ENCODE measurements at places on chromosomes 2 and 18. TPM values are rescaled to one million over a fixed set of nuclear protein-coding genes. Genes with fewer than 3 reads are reported as not detected.
A peak's percentile ranks its signal among the peaks of the same experiment; 100 is the strongest.

DNA sequence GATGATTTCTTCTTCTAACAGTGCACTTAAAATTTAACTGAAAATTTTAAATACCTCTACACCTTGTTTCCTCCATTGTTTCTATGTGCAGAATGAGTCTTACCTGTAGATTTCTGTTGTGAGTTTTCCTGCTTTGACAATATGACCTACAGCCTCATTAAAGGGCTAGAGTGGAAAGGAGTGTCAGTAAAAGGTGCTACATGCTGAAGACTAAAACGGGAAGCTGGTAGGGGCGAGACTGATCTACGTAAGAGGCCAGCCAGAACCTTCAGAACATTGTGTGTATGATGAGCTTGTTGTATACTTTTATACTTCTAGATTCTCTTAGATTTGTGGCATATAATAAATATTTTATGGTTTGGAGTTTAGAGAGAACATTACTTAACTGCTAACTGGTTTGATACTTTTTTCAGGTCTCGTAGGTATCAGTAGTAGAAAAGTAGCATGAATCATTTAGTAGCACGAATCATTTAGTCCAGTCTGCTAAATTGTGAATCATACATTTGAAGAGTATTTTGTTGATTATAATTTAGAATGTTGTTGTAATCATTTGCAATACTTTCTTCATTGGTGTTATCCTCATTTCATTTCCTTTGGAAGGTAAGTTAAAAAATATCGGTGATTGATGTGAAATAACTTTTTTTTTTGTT is 14.3 kb downstream of the INSIG2 start:
- no peak overlapping the region for H3K27ac ChIP-seq
- no peak overlapping the region for H3K4me3 ChIP-seq
- 0 out of 2 replicates have a peak, but pooled peaks cover 8% of the 10 kb centered on the region for H3K4me1 ChIP-seq
- DNase-seq: peak; percentile 39
- H3K36me3 ChIP-seq: peaks cover 27% of the 10 kb centered on the region

The SERPINB13 gene
- not detected for total RNA-seq

GRCh38 chr2:202187570-202187969 is 50.8 kb downstream of the SUMO1 start:
- peaks cover 10% of the 10 kb centered on the region for H3K4me1 ChIP-seq
- no peaks in the 10 kb centered on the region for H3K27me3 ChIP-seq
- no peak overlapping the region for H3K4me3 ChIP-seq

DNA sequence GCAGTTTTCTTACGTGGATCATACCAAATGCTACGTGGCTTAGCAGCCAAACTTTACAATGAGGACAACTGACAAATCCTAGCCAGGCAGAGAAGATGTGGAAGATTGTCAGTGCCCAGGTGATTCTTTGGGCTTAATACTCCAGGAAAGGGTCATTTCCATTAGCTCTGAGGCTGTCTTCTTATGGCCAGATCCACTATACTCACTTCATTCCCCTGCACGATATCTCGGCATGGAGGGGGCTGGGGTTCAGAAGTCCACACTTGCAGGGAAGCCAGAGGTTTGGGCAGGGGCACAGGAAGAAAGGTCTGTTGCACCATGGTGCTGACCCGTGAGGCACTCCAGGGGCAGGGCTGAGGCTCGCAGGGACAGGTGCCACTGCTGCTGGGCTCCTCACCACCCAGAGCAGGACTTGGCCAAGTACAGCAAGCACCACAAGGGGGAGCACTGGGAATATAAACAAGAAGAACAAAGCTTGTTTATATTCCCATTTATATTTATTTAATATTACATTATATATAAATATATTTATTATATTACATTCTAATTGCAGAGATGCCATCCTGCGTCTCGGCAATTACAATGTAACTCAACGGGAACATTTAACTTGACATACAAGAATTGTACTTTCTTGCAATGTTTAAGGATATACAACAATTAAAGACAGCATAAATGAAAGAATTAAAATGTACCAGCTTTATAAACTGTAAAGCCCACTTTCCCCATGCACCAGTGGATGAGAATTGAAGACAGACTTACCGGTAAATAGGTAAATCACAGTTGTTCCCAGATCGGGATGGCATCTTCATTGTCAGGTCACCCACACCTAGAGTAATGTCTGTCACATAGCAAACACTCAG is 27.2 kb downstream of the CLUL1 start:
- H3K27ac ChIP-seq: no peak overlapping the region
- H3K27me3 ChIP-seq: no peaks in the 10 kb centered on the region
- DNase-seq: peak; percentile 85
- peaks cover 3% of the 10 kb centered on the region for H3K4me1 ChIP-seq
- H3K4me3 ChIP-seq: no peak overlapping the region

The FLACC1 gene
- 2.3 TPM for total RNA-seq

- DNase-seq: no peak
- no peak overlapping the region for H3K27ac ChIP-seq
- H3K27me3 ChIP-seq: no peaks in the 10 kb centered on the region
- no peak overlapping the region for H3K4me3 ChIP-seq
- no peaks in the 10 kb centered on the region for H3K4me1 ChIP-seq
Observed at GRCh38 chr2:186771850-186772463, 77.0 kb downstream of the ZSWIM2 start.

- no peak overlapping the region for H3K4me3 ChIP-seq
- no peaks in the 10 kb centered on the region for H3K27me3 ChIP-seq
- peak; percentile 50 for DNase-seq
- no peak overlapping the region for H3K27ac ChIP-seq
Observed at GRCh38 chr2:86396291-86396785, 44.8 kb upstream of the KDM3A start.

DNA sequence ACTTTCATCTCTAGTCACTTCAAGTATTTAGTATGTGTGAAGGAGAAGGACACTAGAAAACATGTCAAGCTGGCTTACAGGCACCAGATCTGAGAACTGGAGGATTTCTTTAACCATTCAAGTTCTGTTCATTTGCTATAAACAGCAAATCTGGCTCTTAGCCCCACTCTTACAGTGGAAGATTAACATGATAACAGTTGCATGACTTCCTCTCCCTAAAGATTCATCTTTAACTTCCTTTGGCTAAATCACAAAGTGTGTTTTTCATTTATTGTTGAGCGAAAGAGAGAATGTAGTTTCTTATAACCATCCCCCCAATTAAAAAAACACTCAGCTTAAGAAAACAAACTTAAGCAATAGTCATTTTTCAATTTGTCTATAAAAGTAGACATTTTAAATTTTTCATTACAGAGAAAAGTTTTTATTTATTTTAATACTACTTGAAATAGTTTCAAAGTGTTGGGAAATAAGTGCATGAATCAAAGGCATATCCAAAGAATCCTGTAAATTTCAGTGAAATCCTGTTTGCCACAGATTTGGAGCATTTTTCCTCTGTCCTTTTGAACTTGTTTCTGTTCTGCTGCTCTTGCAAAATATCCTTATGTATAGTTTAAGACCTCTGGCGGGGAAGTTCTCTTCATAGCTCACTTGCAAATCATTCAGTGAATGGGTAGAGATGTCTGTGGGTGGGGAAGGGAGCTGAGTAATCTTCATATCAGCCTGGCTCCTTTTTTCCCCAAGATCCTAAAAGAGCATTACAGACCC is 241.0 kb upstream of the RBBP8 start:
- no peaks in the 10 kb centered on the region for H3K27me3 ChIP-seq
- peaks cover 58% of the 10 kb centered on the region for H3K4me1 ChIP-seq
- peak overlapping the region; percentile 79 for H3K27ac ChIP-seq
- peak overlapping the region; percentile 41 for H3K4me3 ChIP-seq
- H3K36me3 ChIP-seq: no peaks in the 10 kb centered on the region
- peak; percentile 95 for DNase-seq

DNA sequence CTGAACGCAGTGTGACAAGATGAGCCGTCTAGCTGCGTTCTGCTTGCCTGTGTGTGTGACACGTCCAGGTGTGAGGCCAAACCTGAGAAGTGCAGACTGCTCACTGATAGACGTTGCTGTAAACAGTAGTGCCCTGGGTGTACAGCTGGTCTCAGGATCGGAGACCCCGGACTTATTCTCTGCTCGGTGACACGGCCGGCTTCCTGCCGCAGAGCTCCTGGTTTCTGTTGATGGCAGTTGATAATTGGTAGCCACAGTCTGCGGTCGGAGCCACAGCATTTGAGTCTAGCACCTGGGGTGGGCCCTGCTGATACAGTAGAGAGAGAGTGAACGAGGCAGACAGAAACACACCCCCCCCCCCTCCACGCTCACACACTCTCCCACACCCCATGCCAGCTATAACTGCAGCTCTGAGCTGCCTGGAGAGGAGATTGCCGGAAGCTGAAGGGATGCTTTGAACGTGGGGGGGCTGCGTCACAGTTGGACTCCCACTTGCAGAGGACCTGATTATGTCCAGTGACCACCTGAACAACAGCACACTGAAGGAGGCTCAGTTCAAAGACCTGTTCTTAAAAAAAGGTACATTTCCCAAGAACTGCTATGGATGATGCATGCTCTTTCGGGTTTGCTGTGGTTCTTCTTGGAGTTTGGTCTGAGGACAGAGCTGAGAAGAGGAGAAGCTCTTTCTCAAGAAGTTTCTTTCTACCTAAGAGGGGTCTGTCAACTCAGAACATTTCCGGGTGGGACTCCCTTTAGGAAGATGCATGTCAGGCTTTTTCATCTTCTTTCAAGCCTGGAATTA is 114.0 kb downstream of the FAM210A start:
- H3K4me1 ChIP-seq: no peaks in the 10 kb centered on the region
- peak overlapping the region; percentile 66 for H3K4me3 ChIP-seq
- H3K36me3 ChIP-seq: no peaks in the 10 kb centered on the region
- H3K27ac ChIP-seq: no peak overlapping the region

The SLC9A2 gene
- total RNA-seq: not detected

The AQP4 gene
- not detected for total RNA-seq

DNA sequence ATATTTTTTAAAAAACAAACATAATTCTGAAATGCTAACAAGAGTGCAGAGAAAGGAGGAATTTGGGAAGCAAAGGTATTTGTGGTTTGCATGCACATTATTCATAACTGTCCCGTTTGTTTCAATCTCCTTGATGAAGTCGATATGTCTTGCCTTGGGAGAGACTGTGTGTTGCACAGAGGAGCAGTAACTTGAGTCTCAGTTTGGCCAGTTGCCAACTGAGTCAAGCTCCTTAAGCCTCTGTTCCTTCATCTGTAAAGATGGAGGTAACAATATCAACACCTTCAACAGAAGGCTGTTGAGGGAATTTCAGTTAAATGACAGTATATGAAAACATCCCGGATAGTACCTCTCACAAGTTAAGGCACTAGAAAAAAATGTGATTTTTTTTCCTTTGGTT is 226.2 kb downstream of the ASXL3 start:
- H3K27ac ChIP-seq: no peak overlapping the region
- H3K27me3 ChIP-seq: no peaks in the 10 kb centered on the region
- peak; percentile 23 for DNase-seq
- H3K4me1 ChIP-seq: no peaks in the 10 kb centered on the region

DNA sequence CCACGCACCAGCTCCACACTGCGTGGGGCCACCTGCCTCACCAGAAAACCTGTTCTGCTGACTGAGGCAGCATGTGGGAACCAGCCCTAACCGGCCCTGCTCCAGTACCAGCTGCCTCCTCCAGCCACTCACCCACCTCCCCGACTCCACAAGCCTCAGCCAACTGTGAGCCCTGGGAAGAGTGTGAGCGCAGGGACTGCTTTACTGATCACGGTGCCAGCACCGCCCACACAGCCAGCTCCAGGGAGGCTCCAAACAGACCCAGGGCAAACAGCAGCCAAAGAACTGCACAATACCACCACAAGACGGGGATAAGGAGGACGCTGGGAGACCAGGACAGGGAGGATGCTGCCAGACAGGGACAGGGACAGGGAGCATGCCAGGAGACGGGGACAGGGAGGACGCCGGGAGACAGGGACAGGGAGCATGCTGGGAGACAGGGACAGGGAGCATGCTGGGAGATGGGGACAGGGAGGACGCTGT is 28.4 kb downstream of the EIPR1 start:
- H3K4me1 ChIP-seq: no peaks in the 10 kb centered on the region
- 0 out of 2 replicates have a peak, but pooled peaks cover 6% of the 10 kb centered on the region for H3K36me3 ChIP-seq
- peak overlapping the region; percentile 39 for H3K4me3 ChIP-seq
- H3K27me3 ChIP-seq: no peaks in the 10 kb centered on the region

The AKAIN1 gene
- total RNA-seq: not detected

The DHRS9 gene
- total RNA-seq: not detected

The GPN1 gene
- total RNA-seq: 25.1 TPM

- H3K36me3 ChIP-seq: no peaks in the 10 kb centered on the region
- H3K4me3 ChIP-seq: no peak overlapping the region
- no peak for DNase-seq
- peaks cover 59% of the 10 kb centered on the region for H3K27me3 ChIP-seq
- H3K27ac ChIP-seq: no peak overlapping the region
Observed at GRCh38 chr2:219001577-219002394, 8.6 kb upstream of the CRYBA2 start.

The SPATA3 gene
- not detected for total RNA-seq

The MFSD2B gene
- under 0.01 TPM for total RNA-seq

DNA sequence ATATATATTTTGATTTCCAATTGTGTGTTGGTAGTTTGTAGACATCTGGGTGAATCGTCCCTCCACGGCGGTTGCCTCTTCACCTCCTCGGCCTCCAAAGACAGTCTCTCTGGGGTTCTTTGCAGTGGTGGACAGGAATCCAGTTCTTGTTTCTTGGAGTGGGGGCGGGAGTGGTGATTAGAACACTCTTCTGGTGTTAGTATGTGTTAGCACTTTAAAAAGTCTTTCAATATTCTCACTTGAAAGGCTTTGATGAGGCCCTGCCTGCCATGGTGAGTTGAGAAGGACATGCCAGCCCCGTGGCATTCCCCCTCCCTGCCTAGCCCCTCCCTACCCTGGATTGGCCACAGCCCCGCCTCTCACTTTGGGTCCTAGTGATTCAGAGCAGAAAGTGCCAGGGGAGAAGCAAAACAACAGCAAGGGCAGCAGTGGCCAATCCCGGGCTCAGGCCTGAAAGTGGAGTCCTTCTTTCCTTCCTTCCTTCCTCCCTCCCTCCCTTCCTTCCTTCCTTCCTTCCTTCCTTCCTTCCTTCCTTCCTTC is 316.8 kb upstream of the HS6ST1 start:
- peaks cover 7% of the 10 kb centered on the region for H3K4me1 ChIP-seq
- H3K4me3 ChIP-seq: no peak overlapping the region
- H3K27ac ChIP-seq: no peak overlapping the region
- no peaks in the 10 kb centered on the region for H3K36me3 ChIP-seq

- H3K27ac ChIP-seq: no peak overlapping the region
- no peaks in the 10 kb centered on the region for H3K4me1 ChIP-seq
- H3K36me3 ChIP-seq: peaks cover 5% of the 10 kb centered on the region
- H3K4me3 ChIP-seq: no peak overlapping the region
- no peaks in the 10 kb centered on the region for H3K27me3 ChIP-seq
- DNase-seq: peak; percentile 7
Observed at GRCh38 chr2:168116448-168116847, 130.9 kb downstream of the STK39 start.

The TGOLN2 gene
- 96.8 TPM for total RNA-seq

The CAPN14 gene
- not detected for total RNA-seq

- no peak for DNase-seq
- H3K36me3 ChIP-seq: 0 out of 2 replicates have a peak, but pooled peaks cover 2% of the 10 kb centered on the region
Observed at GRCh38 chr2:32277363-32277673, 386 bp upstream of the YIPF4 start.

The OR6B2 gene
- total RNA-seq: not detected
